Endothelial cell (in vitro differentiated cells): ENCODE measurements at places on chromosomes 6 and 20.

DNA sequence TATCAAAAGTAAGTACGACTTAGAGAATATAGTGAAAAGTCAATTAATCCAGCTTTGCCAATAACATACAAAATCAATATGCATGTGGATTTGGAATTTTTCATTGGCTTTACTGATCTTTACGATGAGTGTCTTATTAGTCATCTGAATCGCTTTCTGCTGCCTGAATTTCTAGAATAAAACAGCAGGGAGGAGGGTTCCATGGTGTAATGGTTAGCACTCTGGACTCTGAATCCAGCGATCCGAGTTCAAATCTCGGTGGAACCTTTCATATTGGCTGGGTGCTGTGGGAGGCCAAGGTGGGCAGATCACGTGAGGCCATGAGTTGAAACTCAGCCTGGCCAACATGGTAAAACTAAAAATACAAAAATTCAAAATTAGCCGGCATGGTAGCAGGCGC lies 448.8 kb downstream of the RNF144B start:
- DNase-seq, result no peak

DNA sequence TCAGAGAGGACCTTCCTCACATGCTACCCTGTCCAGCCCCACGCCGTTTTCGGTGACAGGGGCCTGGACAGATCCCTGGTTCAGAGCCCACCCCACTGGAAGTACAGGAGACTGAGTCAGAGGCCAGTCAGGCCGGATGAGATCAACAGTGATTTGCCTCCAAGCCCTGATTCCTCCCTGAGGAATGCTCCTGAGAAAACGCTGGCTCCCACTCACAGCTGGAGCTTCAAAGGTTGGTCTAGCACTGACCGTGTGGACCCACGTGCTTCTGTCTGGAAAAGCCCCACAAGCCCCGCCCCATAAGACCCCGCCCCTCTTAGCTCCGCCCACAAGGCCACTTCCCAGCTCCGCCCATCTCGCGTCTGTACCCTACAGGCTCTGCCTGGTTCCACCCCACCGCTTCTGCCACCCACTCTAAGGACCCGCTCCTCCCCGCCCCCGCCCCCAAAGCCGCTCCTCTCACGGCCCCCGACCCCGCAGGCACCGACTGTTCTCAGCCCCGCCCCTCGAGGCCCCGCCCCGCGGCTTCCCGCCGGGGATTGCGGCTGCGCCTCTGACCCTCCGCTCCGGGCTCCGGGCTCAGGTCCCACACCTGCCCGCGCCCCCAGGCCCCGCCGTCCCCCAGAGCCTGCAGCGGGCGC lies 64.9 kb upstream of the BHLHE23 start:
- DNase-seq, result no peak

GRCh38 chr6:46850792-46851191 lies 57.6 kb downstream of the MEP1A start:
- DNase-seq, result no peak

DNA sequence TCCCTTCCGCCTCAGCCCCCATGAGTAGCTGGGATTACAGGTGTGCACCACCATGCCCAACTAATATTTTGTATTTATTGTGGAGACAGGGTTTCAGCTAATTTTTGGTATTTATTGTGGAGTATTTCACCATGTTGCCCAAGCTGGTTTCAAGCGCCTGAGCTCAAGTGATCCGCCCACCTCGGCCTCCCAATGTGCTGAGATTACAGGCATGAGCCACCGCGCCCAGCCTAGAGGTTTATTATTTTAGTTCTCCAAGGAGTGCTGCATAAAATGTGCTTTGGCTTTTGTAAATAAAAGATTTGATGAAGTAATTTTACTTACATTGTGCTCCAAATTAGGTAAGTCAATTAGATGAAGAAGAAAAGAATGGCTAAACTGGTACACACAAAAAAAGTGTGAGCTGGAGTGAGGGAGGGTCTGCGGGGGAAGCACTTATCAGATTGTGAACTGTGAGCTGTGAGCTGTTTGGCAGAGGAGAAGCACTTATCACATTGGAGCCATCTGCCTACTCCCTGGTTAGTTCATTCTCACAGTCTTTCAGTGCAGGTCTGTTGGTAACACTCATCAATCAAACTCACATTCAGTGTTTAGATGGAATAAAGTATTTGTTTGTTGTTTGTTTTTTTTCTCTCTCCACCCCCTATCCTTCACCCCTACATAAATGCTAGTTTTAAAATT lies 398.0 kb downstream of the EPHA7 start:
- no peak for DNase-seq

- no peak for DNase-seq
Observed at GRCh38 chr6:144307880-144308279, 22.7 kb downstream of the UTRN start.

DNA sequence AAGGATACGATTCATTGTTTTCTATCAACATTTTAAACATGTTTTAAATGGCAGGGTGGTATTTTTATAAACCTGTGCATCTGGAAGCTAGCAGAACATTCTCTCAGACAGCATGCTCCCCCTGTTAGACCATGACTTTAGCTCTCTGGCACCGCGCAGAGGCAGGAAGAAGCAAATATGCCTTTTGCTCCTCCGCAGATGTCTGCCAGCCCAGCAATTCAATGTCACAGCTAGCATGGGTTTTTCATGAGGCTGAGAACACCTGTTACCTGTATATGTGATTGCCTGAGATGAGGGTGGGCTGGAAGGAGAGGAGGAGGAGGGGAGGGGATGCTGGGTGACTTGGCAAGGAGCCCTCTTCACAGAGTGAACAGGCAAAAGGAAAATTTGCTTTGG lies 6.7 kb downstream of the MTCH1 start:
- no peak for DNase-seq

DNA sequence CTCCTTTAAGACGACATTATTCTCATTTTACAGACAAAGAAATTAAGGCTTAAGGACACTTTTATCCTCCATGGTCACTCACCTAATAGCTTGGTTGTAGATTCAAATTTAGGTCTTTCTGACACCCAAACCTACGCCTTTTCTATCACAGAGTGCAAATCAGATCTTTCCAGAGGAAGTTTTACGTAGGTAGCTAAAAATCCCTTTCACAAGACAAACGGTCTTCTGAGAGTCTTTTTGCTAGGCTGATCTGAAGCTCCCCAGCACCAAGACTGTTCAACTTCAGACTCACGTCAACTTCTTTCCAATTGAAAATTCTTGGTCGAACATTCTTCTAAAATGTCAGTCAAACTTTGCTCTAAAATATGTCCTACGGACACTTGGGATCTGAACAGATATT lies 46.5 kb downstream of the BLOC1S5 start:
- no peak for DNase-seq

DNA sequence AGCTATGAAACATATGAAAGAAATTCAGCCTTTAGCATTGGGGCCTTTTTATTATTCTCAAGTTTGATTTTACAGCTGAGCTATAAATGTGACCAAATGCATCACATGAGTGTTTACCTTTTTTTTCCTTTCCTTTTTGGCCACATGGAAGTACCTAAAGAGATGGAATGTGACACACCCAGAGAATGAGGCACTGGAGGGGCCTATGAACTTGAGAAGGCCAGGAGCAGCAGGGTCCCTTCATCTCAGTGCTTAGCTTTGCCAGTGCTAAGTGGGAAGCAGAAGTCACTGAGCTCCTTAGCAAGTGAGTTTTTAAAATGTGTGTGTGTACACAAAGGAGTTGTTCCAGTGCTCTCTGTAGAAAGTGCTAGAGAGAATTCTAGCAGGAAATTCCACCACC lies 44.7 kb downstream of the RREB1 start:
- DNase-seq, result no peak

DNA sequence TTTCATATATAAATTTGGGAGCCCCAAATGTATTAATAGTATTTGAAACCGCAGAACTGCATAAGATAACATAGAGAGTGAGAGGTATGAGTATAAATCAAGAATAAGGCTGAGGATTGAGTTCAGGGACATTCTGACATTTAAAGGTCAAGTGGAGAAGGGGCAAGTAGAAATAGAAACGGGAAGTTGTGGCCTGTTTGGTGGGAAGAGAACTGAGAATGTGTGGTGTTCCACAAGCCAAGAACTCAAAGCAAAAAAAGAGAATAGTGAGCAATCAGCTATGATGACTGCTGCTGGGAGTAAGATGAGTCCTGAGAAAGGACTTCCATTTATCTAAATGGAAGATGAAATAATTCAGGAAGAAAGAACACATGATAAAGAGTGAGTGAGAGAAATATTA lies 418.4 kb downstream of the CD109 start:
- no peak for DNase-seq

GRCh38 chr20:21323640-21324039 lies 20.5 kb downstream of the XRN2 start:
- DNase-seq, result no peak

DNA sequence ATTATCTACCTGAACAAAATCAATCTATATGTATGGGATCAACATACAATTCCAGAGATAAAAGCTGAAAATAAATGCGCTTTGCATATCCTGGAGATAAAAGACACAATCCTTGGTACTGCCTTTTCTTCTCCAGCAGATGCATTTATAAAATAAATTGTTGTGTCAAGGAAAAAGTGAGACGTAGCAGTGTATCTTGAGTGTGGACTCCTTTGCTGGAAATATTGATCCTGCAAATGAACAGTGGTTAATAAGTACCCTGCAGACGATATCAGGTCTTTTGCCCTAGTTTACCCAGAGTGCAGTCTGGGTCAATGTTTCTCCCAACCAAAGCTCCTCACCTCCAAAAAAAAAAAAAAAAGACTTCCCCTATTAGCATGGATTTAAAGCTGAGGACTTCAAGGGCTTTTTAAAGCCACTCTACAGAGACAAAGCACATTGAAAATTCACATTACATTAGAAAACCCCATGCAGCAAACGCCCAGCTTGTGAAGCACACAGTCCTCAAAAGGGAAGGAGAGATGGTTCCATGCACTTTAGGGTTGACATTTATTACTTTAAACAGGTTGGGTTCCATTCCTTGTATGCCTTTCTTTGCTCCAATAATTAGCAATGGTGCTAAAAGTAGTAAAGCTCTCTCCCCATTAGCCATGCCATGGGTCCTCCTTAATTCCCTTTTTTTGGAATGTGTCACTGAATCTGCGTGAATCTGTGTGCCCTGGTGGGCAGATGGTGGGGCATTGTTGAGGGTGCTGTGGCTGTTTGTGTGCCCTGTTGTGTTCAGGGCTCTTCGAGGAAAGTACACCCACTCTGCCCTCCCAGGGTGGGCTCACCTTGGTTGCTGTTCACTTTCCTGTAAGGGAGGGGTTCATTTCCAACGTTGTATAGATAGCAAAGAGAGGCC lies 21.1 kb downstream of the FOXA2 start:
- no peak for DNase-seq

GRCh38 chr6:1109134-1109533 lies 202.8 kb upstream of the FOXQ1 start:
- no peak for DNase-seq

GRCh38 chr20:53281557-53282117 lies 309.5 kb downstream of the TSHZ2 start:
- no peak for DNase-seq

- no peak for DNase-seq
Observed at GRCh38 chr6:47407300-47408281, 70.0 kb upstream of the CD2AP start.

DNA sequence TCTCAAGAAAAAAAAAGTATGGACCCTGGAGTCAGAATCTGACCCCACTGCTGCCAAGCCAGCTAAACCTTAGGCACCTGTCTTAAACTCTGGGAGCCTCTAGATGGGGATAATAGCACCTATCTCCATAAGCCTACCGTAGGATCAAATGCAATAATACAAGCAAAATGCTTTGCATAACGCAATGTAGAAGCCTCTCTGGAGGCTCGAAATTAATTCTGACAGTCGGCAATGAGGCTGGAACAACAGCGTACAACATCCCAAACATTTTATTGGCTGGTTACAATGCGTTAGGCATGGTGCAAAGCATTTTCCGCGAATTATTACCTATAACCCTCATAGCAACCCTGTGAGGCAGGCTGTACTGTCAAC lies 521 bp downstream of the CDK5RAP1 start:
- DNase-seq, result no peak

- DNase-seq, result no peak
Observed at GRCh38 chr6:24458941-24459340, 30.4 kb downstream of the GPLD1 start.

DNA sequence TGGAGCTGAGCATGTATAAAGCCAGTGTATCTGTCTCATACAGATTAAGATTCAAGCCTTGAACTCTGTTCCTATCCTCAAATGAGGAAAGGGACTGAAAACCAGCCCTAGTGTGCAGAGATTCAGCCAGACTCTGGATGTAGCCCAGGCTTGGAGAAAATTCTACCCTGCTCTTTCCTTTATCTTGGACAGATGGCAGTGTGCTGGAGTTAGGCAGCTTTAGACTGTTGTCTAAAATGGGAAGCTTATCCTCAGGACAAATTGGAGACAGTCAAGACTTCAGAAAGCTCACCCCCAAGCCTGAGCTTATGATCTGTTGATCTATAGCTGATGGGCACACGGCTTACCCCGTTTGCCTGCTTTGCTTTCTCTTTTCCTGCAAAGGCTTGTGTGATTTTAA lies 1057.6 kb downstream of the KIF16B start:
- DNase-seq, result no peak

- DNase-seq, result no peak
Observed at GRCh38 chr6:44606504-44606903, 219.0 kb downstream of the CDC5L start.

DNA sequence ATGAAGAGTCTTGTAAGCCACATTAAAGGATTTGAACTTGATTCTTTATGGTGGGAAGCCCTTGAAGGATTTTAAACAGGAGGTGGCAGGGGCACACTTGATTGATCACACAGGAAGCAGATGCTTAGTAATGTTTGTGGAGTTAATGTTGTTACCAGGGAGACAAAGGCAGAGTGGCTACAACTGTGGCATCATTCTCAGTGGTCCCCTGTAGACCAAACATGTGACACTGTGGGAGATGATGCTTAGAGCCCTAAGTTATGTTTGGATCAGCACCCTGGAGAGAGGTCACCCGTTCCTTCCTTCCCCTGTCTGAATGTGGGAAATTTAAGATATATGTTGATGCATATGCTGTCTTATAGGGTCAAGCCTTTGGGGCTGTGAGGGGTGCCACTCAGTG lies 53.2 kb downstream of the EIF2S2 start:
- DNase-seq, result no peak

- DNase-seq, result peak; percentile 46
Observed at GRCh38 chr20:47318586-47319516, 37.6 kb downstream of the ZMYND8 start.

DNA sequence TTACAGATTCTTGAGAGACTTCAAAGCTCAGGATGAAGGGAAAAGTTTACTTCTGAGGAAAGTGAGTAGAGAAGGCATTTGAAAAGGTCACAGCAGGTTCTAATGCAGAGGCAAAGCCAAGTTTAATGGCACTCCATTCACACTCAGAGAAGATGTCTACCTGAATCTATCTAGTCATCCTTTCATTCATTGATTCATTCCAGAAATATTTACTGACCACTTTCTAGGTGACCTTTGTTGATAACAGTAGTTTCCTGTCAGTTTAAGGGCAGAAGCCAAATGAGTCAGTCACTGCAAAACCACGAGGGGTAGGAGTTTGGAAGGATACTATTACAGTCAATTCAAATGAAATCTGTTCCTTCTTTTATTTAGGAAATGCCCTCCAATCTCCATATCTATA lies 30.8 kb downstream of the FBXO5 start:
- no peak for DNase-seq

GRCh38 chr20:41119614-41120561 lies 17.5 kb upstream of the PLCG1 start:
- no peak for DNase-seq
